ENCODE measurements at places on chromosomes 2 and 18.

- DNase-seq: no peak
Measured at GRCh38 chr2:237278568-237278967, 135.4 kb downstream of the COL6A3 start.

DNA sequence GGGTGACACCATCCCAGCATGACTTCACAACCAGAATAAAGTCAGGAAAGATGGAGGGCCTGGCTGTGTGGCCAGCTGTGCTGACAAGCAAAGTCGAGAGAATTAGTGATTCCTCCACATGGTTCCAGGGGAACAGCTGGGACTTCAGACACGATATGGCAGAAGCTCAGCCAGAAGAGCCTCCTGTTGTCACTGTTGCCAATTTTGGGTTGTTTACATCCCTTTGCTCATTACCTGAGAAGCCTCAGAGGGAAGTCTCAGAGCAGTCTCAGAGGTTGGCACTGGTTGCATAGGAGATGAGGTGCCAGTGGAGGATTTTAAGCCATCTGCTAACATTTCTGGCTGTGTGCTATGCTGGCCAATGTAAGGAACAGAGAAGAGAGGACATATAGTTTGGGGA lies 16.0 kb downstream of the LINC00305 start:
- DNase-seq: no peak

GRCh38 chr2:144405982-144406788 lies 113.7 kb downstream of the ZEB2 start:
- no peak for DNase-seq

- no peak for DNase-seq
Measured at GRCh38 chr2:151097895-151098294, 163.8 kb downstream of the RBM43 start.

Measured in COR-L47 (cell line).